Muscle of leg (tissue), 16 donors: ENCODE measurements at places on chromosomes 12 and 14. TPM values are rescaled to one million over a fixed set of nuclear protein-coding genes. Genes with fewer than 3 reads are reported as not detected.

- DNase-seq, result peak; percentile 44
These were observed 8.9 kb upstream of the FOXN3 start for GRCh38 chr14:89425931-89426330.

DNA sequence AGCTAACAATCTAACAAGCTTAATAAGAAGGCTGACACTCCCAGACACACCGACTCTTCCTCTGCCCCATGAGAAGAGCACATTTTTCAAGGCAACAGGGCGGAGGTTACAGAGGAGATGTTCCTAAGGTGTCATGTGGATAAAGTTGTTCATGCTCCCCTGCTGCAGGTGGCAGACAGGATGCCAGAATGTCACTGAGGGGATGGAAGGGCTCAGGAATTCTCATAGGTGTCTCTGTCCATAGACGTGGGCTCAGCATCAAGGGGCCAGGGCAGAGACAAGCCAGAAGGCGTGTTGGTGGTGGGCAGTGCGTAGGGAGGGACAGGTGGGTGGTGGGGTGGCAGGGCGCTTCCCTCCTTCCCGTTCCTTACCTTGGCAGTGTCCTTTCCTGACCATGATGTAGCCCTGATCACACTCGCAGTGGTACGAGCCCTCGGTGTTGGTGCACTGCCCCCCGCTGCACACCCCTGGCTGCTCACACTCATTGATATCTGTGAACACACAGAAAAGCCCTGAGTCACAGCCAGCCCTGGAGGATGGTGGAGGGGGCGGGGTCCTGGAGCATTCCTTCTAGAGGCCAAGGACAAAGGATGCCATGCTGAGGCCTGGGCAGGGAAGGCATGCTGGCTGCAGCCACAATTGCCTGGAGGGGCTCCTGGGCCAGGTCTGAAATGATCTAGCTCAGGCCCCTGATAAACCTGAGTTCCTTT is 23.0 kb downstream of the ISCA2 start:
- no peak for DNase-seq

GRCh38 chr12:8156416-8156815 is 399 bp upstream of the ZNF705A start:
- no peak for DNase-seq

- DNase-seq, result no peak
These were observed 40.4 kb downstream of the LLPH start for GRCh38 chr12:66090157-66090556.

Gene SYNE3
- 14.5 TPM for total RNA-seq
